ENCODE measurements at places on chromosomes 5 and 9.

DNA sequence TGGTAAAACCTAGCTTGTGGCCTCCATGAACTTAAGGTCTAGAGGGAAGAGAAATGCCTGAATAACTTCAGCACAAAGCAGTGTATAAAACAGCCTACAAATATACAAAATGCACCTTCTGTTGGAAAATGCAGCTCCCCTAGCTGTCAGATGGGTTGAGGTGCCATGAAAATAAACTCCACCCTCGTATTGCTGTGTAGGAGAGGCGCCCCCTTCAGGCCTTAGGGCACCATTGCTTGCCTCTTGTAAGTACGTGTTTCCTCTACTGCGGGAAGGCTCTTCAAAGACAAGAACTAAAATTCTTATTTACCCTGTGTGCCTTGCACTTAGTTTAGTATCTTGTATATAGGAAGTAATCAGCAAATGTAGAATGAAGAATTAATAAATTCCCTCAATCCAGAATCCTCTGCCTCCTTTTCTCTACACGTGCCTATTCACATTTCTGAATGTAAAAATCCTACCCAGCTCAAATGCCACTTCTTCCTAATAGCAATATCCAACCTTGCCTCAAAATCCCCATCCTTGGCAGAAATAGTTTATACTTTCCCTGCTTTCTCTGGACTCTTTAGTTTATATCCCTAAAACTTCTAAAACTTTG lies 393.7 kb upstream of the PDE4D start:
- DNase-seq = no peak

DNA sequence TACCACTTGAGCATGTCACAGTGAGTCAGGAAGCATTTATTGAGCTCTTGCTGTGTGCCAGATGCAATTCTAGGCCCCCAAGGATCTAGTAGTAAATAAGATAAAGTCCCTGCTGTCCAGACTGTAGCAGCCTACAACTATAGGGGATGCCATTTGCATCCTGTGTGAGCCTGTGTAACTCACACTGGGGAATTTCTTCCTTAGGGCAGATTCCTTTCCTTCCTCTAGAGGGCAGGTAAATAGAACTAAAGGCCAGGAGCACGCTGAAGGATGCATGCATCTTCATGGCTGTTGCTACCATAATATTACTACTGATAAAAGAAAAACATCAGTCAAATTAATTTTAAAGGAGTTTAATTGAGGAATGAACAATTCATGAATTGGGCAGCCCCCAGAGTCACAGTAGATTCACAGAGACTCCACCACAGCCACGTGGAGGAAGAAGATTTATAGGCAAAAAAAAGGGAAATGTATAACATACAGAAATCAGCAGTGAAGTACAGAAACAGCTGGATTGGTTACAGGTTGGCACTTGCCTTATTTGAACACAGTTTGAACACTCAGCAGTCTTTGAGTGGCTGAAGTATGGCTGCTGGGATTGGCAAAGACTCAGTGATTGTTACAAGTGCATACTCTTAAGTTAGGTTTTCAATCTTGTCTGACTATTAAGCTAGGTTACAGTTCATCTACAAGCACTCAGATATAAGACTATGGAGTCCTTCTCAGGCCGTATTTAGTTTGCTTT lies 98.9 kb downstream of the ACTL7B start:
- no peak for DNase-seq

DNA sequence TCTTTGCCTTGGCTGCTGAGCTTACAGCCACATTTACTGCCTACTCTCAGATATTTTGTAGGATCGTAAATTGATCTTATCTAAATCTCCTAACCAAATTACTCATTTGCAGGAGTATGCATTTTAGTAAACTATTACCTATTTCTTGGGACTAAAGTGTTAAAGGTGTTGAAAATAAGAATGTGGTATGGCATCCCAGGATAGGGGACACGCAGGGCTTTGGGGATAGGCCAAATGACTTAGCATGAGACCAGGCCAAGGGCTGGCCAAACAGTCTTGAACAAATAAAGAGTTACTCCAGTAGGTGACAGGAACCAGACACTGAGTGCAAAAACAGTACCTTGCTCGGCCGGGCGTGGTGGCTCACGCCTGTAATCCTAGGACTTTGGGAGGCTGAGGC lies 25.1 kb downstream of the TBC1D2 start:
- no peak for DNase-seq

GRCh38 chr9:3608011-3608410 lies 82.2 kb upstream of the RFX3 start:
- no peak for DNase-seq

DNA sequence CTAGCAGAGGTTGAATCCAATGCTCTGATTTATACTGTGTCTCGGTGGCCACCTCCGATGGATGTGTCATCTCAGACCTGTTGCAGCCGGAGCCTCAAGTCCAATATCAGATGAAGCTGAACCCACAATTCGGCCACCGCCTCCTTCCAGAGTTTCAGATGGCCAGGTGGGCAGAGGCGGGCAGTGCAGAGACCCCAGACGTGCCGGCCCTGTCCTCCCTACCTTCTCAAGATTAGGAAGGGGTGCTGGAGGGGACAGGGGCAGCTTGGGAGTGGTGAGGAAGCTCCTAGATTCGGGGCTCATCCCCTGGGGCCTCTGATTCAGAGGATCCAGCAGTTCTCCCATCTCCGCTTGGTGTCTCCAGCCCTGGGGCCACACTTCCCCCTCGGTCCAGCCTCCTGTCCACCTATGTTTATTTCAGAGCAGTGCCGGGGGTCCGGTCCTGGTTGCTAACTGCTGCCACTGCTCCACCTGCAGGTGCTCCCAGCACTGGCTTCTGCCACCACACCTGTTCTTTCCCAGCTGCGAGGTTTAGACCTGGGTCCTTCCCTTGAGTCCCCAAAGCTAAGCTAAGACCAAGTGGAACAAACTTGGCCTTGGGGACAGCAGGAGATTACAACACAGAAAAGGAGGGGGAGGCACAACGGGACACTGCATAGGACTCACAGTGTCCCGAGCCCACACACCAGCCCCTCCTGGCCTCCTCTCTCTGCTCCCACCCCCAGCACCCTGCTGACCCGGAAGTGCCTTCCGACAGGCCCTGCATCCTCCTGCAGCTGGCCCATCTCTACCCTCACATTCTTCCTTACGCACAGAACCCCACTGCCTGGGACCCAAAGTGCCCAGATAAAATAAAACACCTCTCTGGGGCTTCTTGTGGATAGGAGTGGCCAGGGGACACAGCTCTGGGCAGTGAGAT lies 81.6 kb downstream of the NTNG2 start:
- DNase-seq = no peak

DNA sequence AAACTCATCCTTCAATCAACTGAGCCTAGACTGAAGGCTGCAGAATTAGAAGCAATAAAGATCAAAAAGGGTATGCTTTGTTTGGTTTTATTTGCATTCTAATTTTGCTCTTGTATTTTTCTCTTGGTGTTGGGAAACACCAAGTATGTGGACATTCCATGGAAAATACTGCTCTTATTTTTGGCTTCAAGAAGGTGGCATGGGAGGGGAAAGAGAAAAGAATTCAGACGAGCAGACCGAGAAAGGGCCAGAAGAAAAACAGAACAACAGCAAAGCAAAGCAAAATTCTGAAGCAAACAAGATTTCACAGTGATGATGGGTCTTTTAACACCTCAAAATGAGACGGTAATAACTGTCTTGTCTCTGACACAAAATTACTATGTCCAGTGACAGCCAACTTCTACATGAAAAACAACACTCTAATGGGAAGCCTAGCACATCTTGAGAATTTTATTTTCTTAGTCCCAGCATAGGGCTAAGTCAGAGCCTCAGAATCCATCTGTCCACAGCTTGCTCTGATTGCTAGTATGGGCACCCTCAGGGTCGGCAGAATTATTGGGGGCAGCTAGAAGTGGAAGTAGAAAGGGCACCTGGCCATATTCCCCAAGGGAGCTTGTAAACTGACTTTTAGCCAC lies 26.8 kb downstream of the FREM1 start:
- no peak for DNase-seq

Measured in stimulated activated CD8-positive, alpha-beta memory T cell treated with anti-CD3 and anti-CD28 coated beads, Interleukin-7, amount 100 ng/mL, for 1 hour (primary cell).